ENCODE measurements at places on chromosomes 6 and 20.

DNA sequence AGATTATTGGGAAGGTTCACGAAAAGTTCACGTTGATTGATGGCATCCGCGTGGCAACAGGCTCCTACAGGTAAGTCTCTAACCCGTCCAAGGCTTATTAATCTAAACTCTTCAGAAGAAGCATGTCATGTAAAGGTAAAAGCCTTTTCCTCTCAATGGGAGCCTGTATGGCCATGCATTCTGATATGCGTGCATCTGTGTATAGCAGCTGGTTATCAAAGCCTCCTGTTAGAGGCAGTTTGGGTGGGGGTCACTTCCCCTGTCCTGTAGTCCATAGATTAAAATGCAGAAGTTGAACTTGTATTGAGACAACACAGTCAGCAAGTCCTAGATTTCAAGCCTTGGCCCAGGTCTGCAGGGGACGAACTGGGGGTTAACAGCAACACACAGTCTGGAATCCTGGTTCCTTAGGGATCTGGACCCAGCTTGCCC, 14.2 kb upstream of the DHX35 start:
- no peak overlapping the region for H3K4me3 ChIP-seq
- H3K27me3 ChIP-seq = no peaks in the 10 kb centered on the region
- DNase-seq = no peak
- H3K27ac ChIP-seq = no peak overlapping the region

DNA sequence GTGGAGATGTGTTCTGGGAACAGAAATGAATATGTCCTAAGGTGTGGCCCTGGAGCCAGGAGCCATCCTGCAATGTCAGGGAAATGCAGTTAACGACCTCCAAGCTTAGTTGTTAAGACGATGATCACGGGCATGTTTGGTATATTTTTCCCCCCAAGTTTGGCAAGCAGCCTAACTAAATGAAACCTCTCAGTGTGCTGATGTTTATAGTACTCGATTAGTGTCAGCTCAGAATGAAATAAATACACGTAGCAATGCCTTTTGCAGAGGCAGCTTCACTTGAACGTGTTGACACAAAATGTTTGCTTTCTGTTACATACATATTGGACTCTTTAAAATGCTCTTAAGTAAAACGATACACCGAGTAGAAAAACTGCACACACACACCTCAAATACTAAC, 76.2 kb upstream of the OLIG3 start:
- H3K4me3 ChIP-seq = no peak overlapping the region
- H3K36me3 ChIP-seq = no peaks in the 10 kb centered on the region
- H3K4me1 ChIP-seq = no peaks in the 10 kb centered on the region
- H3K27ac ChIP-seq = no peak overlapping the region

DNA sequence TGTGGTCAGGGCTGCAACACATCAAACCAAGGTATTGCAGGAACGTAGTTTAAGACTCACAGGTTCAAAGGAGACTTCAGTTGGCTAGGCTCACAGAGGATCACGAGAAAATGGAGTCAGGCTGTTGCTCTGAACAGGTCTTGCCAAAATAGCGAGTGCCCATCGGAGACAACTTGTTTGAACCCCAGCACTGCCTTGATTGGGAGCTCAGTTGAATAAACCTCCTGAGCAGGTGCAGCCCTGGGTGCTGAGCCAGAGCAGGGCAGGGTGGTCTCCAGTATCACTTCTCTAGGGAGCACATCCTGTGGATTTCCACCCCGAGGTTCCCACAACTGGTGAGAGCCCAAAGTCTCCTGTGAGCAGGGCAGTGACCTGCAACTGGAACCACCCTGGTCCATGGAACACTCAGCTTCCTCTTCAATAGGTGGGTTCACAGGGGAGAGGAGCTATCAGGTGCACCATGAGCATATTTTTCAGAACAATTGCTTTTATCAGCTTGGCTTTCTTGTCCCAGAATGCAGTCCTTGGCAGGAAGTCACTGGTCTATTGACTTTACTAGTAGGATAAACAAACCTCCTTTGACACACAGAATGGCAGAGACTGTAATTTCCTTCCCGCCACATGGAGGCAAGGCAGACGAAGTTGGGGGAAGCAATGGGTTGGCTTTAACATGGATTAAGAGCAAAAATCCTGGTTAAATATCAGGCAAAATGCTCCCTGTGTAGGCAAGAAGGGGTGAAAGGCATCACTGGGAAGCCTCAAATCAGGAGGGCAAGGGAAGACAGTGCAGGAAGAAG, 267.7 kb upstream of the FOXQ1 start:
- DNase-seq = no peak
- no peak overlapping the region for H3K27ac ChIP-seq
- no peaks in the 10 kb centered on the region for H3K36me3 ChIP-seq
- no peaks in the 10 kb centered on the region for H3K4me1 ChIP-seq
- H3K27me3 ChIP-seq = no peaks in the 10 kb centered on the region

- H3K4me1 ChIP-seq = peaks cover 5% of the 10 kb centered on the region
- no peak for DNase-seq
- H3K27ac ChIP-seq = no peak overlapping the region
- H3K36me3 ChIP-seq = no peaks in the 10 kb centered on the region
- no peaks in the 10 kb centered on the region for H3K27me3 ChIP-seq
- no peak overlapping the region for H3K4me3 ChIP-seq
Measured at GRCh38 chr6:158660333-158660754, 10.5 kb downstream of the SYTL3 start.

DNA sequence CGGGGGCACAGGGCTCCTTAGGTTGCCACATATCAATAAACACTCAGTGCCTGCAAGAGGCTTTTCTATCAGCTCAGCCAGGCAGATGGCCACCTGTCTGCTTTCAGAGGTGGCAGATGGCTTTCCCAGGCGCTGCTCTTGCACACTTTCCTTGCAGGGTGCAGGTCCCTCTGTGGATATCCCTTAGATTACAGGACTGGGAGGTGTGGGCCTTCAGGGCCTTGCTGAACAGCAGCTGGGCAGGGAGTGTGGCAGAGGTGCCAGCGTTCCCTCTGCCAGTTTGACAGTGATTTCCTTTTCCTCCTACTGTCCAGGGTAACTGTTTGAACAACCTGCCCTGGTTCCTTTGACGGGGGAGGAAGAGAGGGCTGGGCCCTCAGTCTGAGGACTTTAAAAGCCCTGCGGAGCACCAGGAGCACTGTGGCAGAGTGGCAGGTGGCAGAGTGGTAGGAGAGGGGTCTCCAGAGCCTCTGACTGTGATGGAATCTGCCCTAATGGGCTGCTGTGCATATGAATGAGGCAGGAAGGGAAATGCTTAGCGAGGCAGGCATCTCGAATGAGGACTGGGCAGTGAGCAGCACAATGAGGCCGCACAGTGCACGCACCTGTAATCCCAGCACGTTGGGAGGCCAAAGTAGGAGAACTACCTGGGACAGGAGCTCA, 34.2 kb downstream of the ABHD12 start:
- H3K27ac ChIP-seq = peak overlapping the region; percentile 50
- no peak overlapping the region for H3K4me3 ChIP-seq
- no peak for DNase-seq
- H3K27me3 ChIP-seq = no peaks in the 10 kb centered on the region
- H3K36me3 ChIP-seq = no peaks in the 10 kb centered on the region

DNA sequence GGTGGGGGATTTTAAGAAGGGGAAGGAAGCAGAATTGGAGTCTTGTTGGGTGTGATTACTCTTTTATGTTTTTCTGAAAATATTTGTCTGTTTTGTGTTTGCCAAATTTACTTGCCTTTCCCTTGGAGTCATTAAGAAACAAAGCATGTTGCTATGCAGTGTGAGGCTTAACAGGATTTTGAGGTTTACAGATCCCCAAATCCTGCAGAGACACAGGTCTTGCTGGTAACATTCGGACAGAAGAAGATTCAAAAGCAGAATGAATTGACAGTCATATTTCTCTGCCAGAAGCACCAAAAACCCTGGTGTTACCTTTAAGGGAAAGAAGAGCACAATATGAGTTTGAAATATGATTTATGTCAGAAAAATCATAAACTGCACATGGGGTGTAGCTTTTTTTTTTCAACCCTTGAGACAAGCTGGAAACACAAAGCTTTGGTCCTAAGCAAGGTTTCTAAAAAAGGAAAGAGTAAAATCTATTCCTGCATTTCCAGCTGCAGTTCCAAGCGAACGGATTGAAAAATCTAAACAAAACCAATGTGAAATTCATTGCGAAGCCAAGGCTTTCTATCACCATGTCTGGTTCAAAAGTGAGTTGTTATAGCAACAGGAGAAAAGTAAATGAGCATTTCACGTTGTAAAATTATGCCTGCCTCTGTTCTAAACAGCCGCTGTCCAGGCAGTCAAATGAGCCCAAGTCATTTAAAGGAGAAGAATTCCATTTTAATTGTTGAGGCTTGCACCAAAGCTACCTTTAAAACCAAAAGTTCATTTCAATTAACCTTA, 358.9 kb upstream of the SASH1 start:
- H3K4me1 ChIP-seq = peaks cover 3% of the 10 kb centered on the region
- no peak for DNase-seq
- H3K27ac ChIP-seq = no peak overlapping the region
- H3K4me3 ChIP-seq = no peak overlapping the region
